ENCODE measurements at places on chromosomes 4 and X. TPM values are rescaled to one million over a fixed set of nuclear protein-coding genes. Genes with fewer than 3 reads are reported as not detected.

DNA sequence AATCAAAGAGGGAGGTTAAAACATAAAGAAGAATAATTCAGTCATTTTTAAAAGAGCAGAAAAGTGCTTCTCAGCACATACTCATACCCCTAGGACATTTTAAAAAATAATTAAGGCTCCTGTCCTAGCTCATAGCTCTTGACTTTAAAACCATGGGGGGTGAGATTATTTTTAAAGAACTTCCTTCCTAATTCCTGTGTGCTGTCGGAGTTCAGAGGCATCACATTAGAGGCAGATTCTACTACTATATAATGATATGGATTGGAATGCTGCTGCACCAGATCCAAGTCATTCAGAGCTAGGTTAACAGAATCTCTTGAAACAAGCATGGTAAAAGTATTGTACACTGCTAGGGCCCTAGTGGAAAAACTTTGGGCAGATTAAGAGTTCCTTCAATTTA lies 456.5 kb upstream of the ADGRL3 start:
- no peaks in the 10 kb centered on the region for H3K36me3 ChIP-seq
- no peak overlapping the region for H3K4me3 ChIP-seq
- no peaks in the 10 kb centered on the region for H3K27me3 ChIP-seq
- H3K27ac ChIP-seq: no peak overlapping the region
- no peaks in the 10 kb centered on the region for H3K4me1 ChIP-seq

The XK gene
- total RNA-seq: 1.1 TPM

The SEL1L3 gene
- total RNA-seq: 8.7 TPM

DNA sequence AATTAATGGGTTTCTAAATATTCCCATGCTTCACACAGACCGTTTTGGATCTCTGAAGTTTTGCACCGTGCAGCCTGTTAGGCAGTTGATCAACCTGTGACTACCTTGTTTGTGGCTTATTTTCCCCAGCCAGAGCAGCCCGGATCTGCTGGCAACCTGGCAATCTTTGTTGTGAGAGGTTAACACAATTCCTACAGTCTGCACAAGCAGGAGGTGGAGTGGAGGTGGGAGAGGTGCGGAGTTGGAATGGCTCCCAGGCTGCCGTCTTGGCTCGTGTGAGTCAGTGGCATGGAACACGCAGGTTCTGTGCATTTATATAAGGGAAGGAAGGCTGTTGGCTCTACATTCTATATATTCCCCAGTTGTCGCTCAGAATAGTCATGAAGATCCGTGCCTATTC lies 70.9 kb upstream of the STOX2 start:
- no peak overlapping the region for H3K27ac ChIP-seq
- H3K27me3 ChIP-seq: no peaks in the 10 kb centered on the region
- H3K4me3 ChIP-seq: no peak overlapping the region
- DNase-seq: no peak
- H3K36me3 ChIP-seq: no peaks in the 10 kb centered on the region
